NCI-H2081 (cell line): ENCODE measurements at places on chromosomes 13 and 19.
A peak's percentile ranks its signal among the peaks of the same experiment; 100 is the strongest.

GRCh38 chr19:19213426-19214158 is 1.8 kb downstream of the NCAN start:
- no peak for DNase-seq

DNA sequence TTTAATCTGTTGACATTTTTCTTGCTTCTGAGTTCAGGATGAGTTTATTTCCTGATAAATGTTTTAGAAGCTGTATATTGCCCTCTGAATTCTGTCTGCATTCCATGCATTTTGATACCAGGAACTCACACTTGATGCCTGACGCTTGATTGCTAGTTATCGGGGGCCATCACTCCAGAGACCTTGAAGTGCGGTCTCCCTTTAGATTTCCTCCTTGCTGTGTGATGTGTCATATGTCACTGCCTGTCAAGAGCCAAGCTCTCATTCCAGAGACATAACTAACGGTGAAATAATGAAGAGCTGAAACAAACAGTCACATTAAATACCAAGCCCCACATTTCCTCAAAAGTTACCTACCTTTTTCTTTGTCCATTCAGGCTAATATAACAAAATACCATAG is 155.5 kb downstream of the TNFSF13B start:
- DNase-seq, result no peak

DNA sequence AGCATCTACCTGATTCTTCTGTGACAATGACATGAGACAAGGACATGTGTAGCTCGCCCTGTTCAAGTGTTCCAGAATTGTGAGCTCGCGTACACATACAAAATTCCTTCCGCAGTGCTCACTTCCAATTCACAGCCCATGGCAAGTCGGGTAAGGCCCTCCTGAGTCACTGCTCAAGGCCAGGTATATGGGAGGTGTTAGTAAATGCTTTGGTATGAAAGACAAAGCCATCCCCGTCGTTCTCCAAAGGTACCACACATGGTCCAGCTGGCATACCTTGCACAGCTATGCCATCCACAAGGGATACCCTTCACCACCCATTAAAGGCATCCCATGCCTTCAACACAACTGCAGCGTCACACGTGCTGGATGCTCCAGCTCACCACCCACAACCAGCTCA is 4.4 kb upstream of the ELL start:
- DNase-seq, result no peak

GRCh38 chr13:90723381-90723780 is 624.1 kb upstream of the MIR17HG start:
- no peak for DNase-seq

- DNase-seq, result peak; percentile 61
Measured at GRCh38 chr13:109704771-109705635, 81.4 kb downstream of the IRS2 start.

DNA sequence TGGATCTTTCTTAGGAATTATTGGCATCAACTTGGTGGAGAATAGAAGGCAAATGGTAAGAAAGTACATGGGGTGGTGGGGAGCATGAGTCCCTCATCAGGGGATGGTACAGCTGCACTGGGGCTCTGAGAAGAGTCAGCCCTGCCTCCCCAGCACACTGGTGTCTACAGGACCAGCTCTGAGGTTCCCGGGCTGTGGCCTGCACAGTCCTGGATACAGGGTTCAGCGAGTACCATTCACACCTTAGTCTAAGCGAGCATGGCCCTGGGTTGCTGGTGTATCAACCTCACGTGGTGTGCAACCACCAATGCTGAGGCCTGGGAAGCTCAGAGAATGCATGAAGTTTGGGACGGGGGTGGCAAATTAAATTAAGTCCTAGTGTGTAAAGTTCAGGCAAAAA is 10.1 kb downstream of the TMEM255B start:
- DNase-seq, result no peak

- DNase-seq, result peak; percentile 73
Measured at GRCh38 chr19:6021878-6022569, 44.1 kb upstream of the RANBP3 start.

DNA sequence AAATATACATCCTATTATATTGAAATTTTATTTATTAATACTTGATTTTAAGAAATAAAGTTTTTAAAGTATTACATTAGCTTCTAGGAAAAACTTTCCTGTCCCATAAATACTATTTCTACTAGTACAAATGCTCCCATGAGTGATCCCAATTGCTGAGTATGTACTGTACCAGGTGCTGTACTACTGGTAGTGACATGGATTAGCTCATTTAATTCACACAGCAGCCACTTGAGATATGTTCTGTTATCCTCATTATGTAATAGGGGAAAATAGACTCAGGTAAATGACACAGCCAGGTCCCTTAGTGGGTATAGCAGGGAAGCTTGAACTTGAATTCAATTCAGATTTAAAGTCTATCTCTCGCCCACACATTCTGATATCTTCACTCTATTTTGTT is 363.1 kb downstream of the FGF14 start:
- no peak for DNase-seq

DNA sequence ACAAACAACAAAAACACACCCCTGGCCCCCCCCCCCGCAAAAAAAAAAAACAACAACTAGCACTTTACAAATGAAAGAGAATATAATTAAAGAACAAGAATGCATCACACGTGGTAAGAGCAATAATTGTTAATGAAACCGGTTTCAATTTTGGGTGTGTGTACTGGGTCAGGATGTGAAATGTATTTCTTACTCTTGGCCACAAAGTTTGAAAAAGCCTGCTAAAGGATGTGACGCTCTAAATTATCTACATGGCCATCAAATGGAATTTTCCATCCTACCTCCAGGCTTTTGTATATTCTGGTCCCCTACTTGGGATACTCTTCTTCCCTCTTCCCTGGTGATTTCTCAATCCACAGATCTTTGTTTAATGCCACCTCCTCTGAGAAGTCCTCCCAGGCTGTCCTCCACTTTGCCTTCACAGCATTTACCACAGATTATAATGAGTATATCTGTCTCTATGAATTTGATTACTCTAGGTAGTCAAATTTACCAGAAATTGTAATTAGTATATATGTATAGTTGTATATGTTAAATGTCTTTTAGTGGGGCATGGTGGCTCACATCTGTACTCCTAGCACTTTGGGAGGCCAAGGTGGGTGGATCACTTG is 2.1 kb downstream of the SARS2 start:
- DNase-seq, result no peak

- DNase-seq, result no peak
Measured at GRCh38 chr13:59879281-59879680, 284.4 kb downstream of the DIAPH3 start.

GRCh38 chr19:34317311-34317927 is 47.6 kb upstream of the GPI start:
- DNase-seq, result no peak

GRCh38 chr19:57583104-57583520 is 833 bp upstream of the ZIK1 start:
- no peak for DNase-seq
